Prostate gland (tissue), 2 donors: ENCODE measurements at places on chromosomes 13 and 19. TPM values are rescaled to one million over a fixed set of nuclear protein-coding genes. Genes with fewer than 3 reads are reported as not detected.

Gene SPINT2
- 349 TPM for total RNA-seq

Gene ACP7
- 0.80 TPM for total RNA-seq

Gene EFNB2
- 46.1 TPM for total RNA-seq

Gene TMED1
- 41.9 TPM for total RNA-seq

Gene PRRG2
- 8.1 TPM for total RNA-seq

Gene POP4
- total RNA-seq = 62.1 TPM

Gene ZNF738
- total RNA-seq = 6.3 TPM
